ENCODE measurements at places on chromosomes 5 and 9.

- no peak for DNase-seq
Measured at GRCh38 chr9:115212832-115213231, 94.9 kb upstream of the TNC start.

- DNase-seq: no peak
Measured at GRCh38 chr5:54311176-54311677, 854 bp upstream of the ARL15 start.

- DNase-seq: no peak
Measured at GRCh38 chr9:84959339-84959738, 289.8 kb downstream of the NTRK2 start.

- no peak for DNase-seq
Measured at GRCh38 chr5:120055858-120056257, 408.2 kb upstream of the PRR16 start.

GRCh38 chr9:137757613-137758029 is 120.0 kb upstream of the CACNA1B start:
- no peak for DNase-seq

GRCh38 chr5:45694255-45694814 is 1.8 kb downstream of the HCN1 start:
- no peak for DNase-seq

Measured in iPS DF 19.7 (cell line).